ENCODE measurements at places on chromosomes 1 and 21.

DNA sequence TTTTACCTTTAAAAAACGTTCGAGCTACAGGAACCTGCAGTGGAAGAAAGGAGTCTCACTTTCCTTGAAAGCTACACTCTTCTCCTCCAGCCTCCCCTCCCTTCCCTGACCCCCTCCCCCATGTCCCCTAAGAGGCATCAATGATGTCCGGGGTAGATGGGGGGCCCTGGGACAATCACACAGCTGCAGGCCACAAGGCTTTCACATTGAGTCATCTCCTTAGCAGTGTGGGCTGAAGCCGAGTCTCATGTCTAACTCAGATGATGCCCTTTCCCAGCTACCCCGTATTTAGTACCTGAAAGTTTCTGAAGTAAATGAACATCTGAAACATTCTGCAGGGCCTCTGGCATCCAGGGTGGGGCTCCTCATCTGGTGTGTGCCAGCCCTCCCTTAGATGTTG lies 6.3 kb upstream of the GPR25 start:
- DNase-seq = no peak

GRCh38 chr1:106897976-106898375 lies 158.5 kb upstream of the PRMT6 start:
- DNase-seq = no peak

GRCh38 chr1:5758000-5758858 lies 234.0 kb downstream of the NPHP4 start:
- no peak for DNase-seq

GRCh38 chr1:231177936-231178335 lies 16.1 kb downstream of the TRIM67 start:
- DNase-seq = no peak

GRCh38 chr1:8457760-8458381 lies 140.0 kb downstream of the SLC45A1 start:
- DNase-seq = no peak

GRCh38 chr1:195394567-195394966 lies 1213.7 kb downstream of the KCNT2 start:
- no peak for DNase-seq

DNA sequence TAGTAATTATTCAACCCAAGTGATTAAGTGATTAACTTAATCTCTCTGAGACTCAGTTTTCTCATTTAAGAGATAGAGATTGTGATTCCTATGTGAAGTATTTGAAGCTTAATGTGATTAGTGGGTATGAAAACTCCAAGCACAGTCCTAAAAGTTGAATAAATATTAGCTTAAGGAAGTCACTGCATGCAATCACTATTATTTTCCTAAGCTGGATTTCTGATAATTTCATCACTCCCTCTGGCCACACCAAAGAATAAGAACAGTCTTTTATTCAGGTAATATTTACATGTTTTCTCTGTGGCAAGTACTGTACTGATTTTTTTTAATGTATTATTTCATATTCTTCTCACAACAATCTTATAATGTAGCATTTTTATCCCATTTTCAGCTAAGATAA lies 31.1 kb downstream of the CD55 start:
- no peak for DNase-seq

DNA sequence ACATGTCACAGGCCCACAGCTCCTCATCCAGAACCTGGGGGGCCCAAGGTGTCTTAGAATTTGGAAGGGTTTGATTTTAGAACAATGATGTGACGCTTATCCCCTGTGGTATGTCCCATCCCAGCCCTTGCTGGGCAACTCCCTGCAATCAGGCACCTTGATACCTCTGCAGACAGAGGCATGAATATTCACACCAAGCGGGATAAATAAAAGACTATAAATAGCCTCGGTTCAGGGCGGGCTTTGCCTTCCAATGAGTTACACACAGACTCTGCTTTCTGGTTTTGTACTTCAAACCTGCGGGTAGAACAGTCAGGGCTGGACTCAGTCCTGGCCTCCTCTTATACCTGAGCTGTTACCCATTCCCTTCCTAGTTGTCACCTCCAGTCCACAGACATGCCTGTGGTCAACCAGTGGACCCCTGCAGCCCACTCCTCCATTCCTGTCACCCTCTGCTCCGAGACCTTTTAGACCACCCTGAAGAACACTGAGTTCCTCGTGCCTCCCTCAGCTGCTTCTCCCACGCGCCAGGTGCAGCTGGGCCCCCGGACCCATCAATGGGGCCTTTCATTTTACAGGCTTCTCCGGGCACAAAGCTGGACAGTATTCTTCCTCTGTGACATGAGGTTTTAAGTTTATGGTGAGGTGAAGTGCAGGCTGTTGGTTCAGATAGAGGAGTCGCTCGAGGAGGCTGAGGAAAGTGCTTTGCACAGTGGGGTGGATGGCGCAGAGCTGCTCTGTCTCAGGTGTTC lies 120.1 kb upstream of the TNR start:
- DNase-seq = no peak

DNA sequence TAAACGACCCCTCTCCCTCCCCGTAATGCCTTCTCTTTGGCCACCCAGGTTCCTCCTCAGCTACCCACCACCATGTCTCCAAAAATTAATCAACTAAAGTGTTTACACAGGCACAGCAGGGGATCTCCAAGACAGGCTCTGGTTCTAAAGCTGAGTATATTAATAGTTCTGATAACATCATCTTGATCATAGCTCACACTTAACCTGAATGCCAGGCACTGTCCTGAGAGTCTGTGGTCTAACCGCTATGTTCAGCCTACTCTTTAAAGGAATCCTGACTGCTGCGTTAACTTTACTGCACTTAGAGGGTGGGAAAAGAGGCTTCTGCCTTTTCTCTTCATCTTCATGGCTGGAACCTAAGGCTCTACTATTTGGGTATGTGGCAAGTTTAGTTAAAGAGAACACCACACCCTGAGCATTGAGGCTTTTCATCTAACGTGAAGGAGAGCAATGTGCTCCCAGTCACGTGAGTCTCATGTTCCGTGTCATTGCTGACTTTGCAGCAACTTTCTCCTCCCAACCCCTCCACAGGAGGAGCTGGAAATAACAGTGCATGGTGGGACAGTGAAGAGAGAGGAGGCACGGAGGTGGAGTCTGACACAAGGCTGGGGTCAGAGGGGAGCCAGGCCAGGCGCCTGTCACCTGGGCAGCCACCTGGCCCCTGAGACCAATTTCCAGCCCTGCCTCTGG lies 86.4 kb downstream of the FAM78B start:
- DNase-seq = no peak

DNA sequence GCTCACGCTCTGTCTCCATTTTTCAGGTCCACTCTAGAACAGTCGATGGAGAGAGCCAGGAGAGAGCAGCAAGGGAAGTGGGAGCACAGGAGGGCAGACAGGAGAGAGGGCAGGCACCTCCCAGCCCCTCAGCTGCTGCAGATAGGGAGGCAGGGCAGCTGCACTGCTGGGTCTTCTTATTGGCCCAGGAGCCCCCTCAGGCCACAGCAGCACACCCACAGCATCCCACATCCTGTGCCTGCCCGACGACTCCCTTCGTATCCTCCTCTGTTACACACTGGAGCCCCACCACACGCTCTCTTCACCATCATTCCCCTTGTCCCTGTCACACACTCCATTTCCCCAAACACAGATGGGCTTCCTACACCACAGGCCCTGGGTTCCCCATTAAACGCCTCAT lies 13.7 kb upstream of the ARTN start:
- no peak for DNase-seq

- DNase-seq = no peak
Observed at GRCh38 chr1:7932524-7933138, 8.0 kb downstream of the TNFRSF9 start.

- no peak for DNase-seq
Observed at GRCh38 chr1:203162403-203162802, 13.2 kb downstream of the MYBPH start.

DNA sequence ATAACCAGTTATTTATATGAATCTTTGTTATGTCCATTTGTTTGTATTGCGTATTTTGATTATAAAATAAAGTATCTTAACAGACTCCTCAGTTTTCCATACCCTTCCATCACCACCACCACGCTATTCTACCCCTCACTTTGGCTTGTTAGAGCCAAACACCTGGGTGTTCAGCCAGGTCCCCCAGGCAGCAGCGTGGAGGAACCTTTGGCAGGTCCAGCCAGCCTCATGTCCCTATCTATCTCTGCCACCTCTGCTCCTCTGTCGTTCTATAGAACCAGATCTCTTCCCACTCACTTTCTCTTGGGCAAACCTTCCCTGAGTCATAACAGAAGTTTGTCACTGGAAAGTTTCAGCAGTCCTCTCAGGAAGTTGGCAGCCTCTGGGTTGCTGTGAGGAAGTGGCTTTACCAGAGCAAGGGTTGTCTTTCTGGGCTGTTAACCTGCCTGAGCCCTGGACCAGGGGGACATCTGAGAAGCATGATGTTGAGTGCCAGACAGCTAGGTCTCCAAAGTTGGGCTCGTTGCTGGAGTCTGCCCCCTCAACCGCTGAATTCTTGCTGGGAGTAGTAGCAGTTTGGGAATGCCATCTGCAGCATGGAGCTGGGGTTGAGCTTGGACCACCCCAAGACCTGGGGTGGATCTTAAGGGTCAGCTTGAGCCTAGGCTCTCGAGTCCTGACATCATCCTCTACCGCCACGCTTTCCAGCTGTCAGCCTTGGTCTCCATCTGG lies 996 bp upstream of the SH3BGRL3 start:
- DNase-seq = peak; percentile 43

DNA sequence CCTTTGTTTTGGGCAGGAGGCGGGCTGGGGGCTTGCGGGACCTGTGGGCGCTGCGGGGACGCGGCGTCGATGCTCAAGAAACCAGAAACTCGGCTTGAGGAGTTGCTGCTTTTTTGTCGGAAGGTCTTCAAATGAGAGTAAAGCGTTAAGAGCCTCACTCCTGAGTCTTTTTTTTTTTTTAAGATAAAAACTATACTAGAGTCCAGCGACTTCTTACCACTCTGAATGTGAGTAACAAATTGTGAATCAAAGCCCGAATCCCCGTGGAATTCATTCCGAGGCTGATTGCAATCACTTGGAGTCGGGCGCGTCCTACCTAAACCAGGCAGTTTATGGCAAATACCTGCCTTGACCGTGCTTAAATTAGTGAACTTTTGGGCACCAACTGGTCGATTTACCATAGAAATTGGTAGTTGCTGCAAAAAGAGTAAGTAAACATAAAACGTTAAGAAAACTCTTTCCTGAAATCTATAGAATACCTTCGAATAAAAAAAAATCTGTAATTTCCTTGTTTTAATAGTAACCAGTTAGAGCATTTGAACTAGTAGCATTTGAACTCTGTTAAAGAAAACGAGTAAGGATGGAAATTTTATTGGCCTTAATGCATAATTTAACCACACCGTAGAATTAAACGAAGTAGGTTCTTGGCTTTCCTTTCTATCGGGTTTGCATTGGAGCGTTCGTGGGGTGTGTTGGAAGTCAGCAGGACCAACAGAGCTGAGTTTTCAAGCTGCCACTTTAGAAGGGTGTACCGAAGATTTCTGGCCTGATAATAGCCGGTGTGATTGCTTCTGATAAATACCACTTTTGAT lies 769 bp downstream of the GPSM2 start:
- peak; percentile 19 for DNase-seq

DNA sequence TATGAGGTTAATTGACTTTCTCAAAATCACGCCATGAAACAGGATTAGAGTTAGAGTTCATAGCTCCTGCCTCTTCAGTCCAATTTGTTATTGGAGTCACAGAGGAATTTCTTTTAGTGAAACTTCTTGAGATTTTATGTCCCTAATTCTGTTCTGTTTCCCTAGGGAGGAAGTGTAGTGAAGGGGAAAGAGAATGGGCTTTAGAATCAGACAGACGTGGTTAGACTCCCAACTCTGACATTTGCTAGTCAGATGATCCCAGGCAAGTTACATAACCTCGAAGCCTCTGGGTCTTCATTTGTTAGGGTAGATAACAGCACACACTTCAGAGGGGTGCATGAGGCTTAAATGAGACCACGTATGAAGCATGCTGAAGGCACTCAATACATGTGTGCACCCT lies 83.9 kb downstream of the ASTN1 start:
- no peak for DNase-seq

- no peak for DNase-seq
Observed at GRCh38 chr1:228835911-228836310, 100.6 kb downstream of the RHOU start.

All from activated T-cell treated with anti-CD3 and anti-CD28 coated beads, Interleukin-2, amount 50 U/mL, for 1 hour (primary cell).